ENCODE measurements at places on chromosomes 2 and 18.

- DNase-seq = no peak
Observed at GRCh38 chr2:187446711-187447110, 1.3 kb downstream of the CALCRL start.

GRCh38 chr2:9410108-9410507, 13.2 kb downstream of the ITGB1BP1 start:
- DNase-seq = no peak

DNA sequence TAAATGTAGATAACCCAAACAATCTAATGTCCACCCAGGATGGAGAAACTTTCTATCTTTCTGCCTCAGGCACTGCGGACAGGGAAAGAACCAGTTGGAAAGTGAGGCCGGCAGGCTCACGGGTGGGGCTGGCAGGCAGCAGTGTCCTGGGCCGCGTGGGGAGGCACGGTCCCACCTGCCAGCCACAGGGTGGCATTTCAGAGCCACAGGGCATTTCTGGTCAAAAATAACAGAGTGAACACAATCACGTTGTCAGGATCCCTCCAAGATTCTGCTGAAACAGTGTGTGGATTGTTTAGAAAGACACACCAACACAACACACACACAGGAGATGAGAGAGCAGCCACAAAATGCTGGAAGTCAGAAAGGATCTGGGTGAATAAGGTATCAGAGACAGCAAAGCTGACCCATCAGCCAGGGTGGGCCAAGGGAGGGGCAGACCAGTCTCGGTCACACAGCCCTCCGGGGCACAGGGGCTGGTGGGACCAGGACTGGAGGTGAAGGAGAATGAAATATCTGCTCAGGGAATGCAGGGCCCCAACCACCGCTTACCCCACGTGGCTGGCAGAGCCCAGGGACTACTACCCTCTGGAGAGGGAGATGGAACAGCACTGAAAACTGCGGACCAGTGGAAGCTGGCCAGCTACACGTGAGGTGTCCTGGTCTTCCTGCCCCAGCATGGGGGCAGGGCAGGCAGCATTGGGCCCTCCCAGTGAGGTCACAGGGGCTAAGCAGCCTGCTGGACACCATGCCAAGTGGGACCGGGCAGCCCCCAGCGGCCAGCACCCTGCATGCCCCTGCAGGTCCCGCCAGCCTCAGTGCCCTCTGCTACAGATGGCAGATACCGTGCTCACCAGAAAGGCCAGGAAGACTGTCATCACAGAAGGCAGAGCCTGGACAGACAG, 173.9 kb downstream of the HDAC4 start:
- no peak for DNase-seq

- no peak for DNase-seq
Observed at GRCh38 chr18:39972521-39972920, 1982.5 kb upstream of the PIK3C3 start.

Data from activated CD4-positive, alpha-beta T cell treated with anti-CD3 and anti-CD28 coated beads, Interleukin-2, amount 50 U/mL, for 16 hours (primary cell).